ENCODE measurements at places on chromosomes 12 and 14.

GRCh38 chr14:35286707-35287106 is 5.5 kb upstream of the PSMA6 start:
- DNase-seq: no peak

- DNase-seq: no peak
Measured at GRCh38 chr14:93716002-93716745, 72.1 kb downstream of the PRIMA1 start.

- DNase-seq: no peak
Measured at GRCh38 chr12:19039515-19039914, 90.0 kb upstream of the PLEKHA5 start.

DNA sequence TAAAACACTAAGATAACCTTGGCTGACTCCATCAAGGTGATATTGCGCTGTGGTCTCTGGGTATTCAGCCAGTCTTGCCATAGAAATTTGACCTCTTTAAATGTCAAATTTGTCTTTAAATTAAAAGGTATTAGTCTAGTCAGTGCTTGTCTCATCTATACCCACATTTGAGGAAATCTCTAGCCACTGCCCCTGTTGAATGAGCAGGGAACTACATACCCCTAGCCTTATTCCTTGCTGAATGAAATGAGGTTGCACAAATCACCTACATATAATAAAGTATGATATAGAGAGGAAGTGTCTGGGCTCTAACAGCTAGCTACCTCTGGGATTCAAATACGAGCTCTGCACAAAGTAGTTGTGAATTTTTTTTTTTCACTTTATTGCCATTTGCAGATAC is 256.8 kb downstream of the C12orf50 start:
- DNase-seq: no peak

Data from stimulated activated CD8-positive, alpha-beta memory T cell treated with anti-CD3 and anti-CD28 coated beads, Interleukin-7, amount 100 ng/mL, for 1 hour (primary cell).